Endodermal cell (in vitro differentiated cells): ENCODE measurements at places on chromosomes 4 and X. TPM values are rescaled to one million over a fixed set of nuclear protein-coding genes. Genes with fewer than 3 reads are reported as not detected.

The OCIAD2 gene
- total RNA-seq: 67.3 to 94.8 TPM (median 73.9 TPM) in 3 replicates

The SSX1 gene
- not detected in 2 replicates for total RNA-seq

The PAGE1 gene
- total RNA-seq: not detected in 3 replicates

The FOXP3 gene
- 0.28 to 0.53 TPM (median 0.34 TPM) in 3 replicates for total RNA-seq

The SPANXC gene
- total RNA-seq: not detected in 3 replicates

The KCNIP4 gene
- not detected in 2 replicates for total RNA-seq

- no peaks in the 10 kb centered on the region for H3K36me3 ChIP-seq
- H3K4me1 ChIP-seq: no peaks in the 10 kb centered on the region
- DNase-seq: no peak
Observed at GRCh38 chr4:157803421-157803820, 369.4 kb downstream of the GASK1B start.

DNA sequence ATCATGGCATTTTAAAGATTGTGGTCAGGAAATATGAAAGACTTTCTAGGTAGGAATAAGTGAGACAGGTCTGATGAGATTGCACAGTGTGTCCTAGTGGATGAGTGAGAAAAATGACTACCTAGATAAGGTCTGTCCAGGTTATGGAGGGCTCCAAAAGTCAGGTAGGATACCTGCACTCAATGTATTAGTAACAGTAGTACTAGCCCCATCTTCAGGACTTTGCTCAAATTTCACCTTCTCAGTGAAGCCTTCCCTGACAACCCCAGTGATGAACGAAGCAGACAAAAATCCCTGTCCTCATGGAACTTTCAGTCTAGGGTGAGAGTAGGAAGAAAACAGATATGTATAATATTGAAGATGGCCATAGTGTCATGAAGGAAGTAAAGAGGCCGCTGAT lies 85.7 kb downstream of the ZIC3 start:
- H3K4me1 ChIP-seq: no peaks in the 10 kb centered on the region
- no peak overlapping the region for H3K27ac ChIP-seq
- H3K4me3 ChIP-seq: no peak overlapping the region
- DNase-seq: no peak

GRCh38 chr4:60794372-60794771 lies 405.8 kb upstream of the ADGRL3 start:
- H3K4me3 ChIP-seq: no peak overlapping the region
- DNase-seq: no peak
- no peaks in the 10 kb centered on the region for H3K36me3 ChIP-seq
- H3K27me3 ChIP-seq: no peaks in the 10 kb centered on the region
- no peak overlapping the region for H3K27ac ChIP-seq

GRCh38 chr4:97605932-97606331 lies 537.3 kb downstream of the STPG2 start:
- H3K4me1 ChIP-seq: no peaks in the 10 kb centered on the region
- no peak overlapping the region for H3K27ac ChIP-seq
- DNase-seq: no peak
- no peak overlapping the region for H3K4me3 ChIP-seq
- H3K36me3 ChIP-seq: no peaks in the 10 kb centered on the region

DNA sequence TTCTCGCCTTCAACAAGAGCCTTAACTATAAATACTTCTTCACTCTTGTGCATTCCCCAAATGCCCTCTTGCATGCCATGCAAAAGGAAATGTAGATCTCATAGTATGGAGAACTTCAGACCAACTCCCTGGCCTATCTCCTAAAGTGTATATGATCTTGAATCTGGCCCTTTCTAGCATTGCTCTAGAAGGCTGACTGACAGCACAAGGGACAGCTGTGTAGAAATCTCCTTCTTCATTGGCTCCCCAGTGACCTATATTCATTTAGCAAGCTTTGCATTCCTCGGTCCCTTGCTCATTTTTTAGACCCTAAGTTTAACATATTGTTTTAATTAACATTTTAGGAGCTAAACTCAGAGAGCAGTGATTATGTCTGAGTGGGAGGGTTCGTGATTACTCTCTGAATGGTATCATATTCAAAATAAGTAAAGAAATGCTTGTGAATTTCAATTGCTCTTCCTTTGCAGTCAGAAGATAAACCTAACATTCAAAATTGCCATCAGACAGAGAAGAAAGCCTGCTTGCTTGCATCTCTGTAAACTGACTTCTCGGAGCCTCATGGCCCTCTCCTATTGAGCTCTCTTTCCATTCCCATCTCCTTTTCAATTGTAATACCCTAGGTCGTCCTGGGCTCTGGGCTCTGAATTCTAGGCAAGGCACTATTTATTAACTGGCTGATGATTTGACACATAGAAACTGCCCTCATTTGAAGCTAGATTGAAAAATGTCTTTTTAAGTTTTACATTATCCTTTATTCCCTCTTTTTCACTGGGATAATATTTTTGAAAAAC lies 120.3 kb upstream of the PRKG2 start:
- H3K27me3 ChIP-seq: no peaks in the 10 kb centered on the region
- DNase-seq: no peak
- no peak overlapping the region for H3K27ac ChIP-seq
- no peaks in the 10 kb centered on the region for H3K4me1 ChIP-seq
- H3K36me3 ChIP-seq: no peaks in the 10 kb centered on the region

DNA sequence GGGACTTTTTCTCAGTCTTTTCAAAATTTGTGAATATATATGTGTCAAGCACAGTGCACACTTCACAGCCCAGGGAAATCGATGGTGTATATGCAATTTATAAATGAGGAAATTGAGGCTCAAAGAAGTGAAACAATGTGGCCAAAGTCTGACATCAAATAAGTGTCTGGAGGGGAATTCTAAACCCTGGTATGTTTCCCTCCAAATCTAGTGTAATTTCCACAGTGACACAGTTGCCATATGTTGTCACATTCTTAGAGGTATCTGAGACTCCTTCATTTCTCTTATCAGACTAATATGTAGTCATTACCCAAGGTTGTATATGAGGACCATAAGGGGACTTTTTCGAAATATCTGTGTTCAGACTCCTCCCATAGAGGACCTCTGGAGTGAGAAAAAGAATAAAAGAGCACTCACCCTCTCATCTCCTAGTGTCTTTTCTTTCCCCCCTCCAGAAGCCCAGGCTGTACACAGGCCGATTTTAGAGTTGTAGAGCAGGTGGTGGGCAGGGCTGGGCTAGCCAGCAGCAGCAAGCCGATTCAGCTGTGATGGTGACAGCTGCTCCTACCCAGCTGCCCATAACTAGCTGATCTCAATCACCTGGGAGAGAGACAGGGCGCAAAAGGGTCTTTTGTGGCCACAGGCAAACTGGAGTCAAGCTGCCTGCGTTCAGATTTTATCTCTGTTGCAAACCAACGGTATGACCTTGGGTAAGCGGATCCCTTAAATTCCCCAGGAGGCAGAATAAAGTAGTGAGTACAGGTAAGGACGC lies 55.1 kb downstream of the CLCN5 start:
- no peak overlapping the region for H3K4me3 ChIP-seq
- H3K27me3 ChIP-seq: no peaks in the 10 kb centered on the region
- H3K36me3 ChIP-seq: no peaks in the 10 kb centered on the region
- no peaks in the 10 kb centered on the region for H3K4me1 ChIP-seq
- H3K27ac ChIP-seq: no peak overlapping the region

DNA sequence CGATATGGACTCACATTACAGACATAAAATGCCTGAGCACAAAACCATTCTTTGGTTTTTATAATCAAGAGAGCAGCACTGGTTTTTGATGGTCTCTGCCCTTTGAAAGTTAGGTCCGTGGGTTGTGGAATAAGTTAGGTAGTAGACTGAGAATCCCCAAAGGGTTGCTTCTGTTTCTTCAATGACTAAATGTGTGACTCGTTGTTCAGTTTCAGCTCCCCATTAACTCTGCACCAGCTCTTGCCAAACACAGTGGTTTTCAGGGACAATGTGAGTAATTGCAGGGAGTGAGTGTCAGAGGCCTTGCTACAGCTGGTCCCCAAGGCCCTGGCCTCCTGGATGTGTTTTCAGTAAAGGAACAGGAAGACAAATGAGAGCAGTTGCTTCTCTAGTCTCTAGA lies 24.8 kb downstream of the SMIM20 start:
- no peaks in the 10 kb centered on the region for H3K36me3 ChIP-seq
- no peak overlapping the region for H3K27ac ChIP-seq
- no peaks in the 10 kb centered on the region for H3K27me3 ChIP-seq
- no peaks in the 10 kb centered on the region for H3K4me1 ChIP-seq
- H3K4me3 ChIP-seq: no peak overlapping the region

DNA sequence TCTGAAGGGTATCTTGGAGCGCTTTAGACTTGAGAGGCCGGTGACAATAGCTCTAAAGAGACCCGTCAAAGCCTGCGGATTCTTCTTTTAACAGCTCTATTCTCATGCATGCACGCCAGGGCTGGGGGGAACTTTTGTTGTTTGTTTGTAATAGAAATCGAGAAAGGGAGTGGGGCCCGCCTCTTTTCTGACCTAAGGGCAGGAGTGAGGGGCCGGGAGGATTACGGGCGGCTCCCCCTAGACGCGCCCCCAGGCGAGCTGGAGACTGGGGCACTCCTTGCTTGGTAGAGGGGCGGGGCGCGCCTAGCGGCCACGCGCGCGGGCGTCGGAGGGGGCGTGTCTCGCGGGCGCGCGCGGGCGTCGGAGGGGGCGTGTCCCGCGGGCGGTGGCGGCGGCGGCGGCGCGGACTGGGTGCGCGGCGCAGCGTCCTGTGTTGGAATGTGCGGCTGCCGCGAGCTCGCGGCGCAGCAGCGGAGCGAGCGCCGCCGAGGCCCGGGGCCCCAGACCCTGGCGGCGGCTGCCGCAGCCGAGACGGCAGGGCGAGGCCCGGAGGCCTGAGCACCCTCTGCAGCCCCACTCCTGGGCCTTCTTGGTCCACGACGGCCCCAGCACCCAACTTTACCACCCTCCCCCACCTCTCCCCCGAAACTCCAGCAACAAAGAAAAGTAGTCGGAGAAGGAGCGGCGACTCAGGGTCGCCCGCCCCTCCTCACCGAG lies at the start of gene REST:
Gene REST, plus strand, starts transcription at position 412 of the 717 bp plus-strand sequence. CDS start 2,739 bp downstream, outside the sequence.
- H3K36me3 ChIP-seq: peaks cover 17% of the 10 kb centered on the region
- peak within 1 kb of the TSS; percentile 99 for H3K4me3 ChIP-seq
- peak; percentile 97 for DNase-seq
- no peaks in the 10 kb centered on the region for H3K27me3 ChIP-seq
- peak within 1 kb of the TSS; percentile 92 for H3K27ac ChIP-seq

DNA sequence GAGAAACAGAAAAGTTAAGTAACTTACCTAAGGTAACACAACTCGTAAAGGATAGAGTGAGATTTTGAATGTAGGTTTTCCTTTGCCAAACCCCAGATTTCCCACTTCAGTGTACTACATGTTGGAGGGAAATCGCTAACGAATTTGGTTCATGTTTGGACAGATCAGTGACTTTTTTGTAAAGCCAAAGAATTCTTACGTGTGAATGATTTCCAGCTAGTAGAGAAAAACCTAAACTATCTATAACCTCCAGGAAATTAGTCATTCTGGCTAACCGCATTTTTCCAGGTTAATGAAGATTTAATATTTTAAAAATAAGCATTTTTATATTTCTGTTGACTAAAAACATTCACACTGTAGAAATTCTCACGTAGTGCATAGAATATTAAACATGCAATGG lies 7.2 kb downstream of the TENM3 start:
- H3K27ac ChIP-seq: no peak overlapping the region
- no peaks in the 10 kb centered on the region for H3K27me3 ChIP-seq

GRCh38 chr4:159235779-159236368 lies 133.0 kb downstream of the RAPGEF2 start:
- no peaks in the 10 kb centered on the region for H3K27me3 ChIP-seq
- no peaks in the 10 kb centered on the region for H3K4me1 ChIP-seq
- no peak for DNase-seq
- no peak overlapping the region for H3K4me3 ChIP-seq

DNA sequence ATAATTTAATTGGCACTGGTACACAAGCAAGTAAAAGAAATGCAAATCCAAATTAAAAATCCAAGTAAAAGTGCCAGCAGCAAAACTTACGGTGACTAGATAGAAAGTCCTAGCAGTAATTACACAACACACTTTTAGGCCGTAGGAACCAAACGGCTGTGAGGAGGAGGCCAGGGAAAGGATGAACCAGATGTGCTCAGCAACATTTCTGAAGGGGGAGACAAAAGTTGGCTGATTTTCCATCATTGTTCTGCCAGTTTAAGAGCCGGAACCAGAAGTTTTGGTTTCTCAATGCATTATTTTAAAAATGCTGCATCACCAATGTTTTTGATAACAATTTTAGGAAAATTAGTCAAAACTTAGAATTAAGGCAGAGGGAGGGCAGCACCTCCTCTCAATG lies 68.7 kb upstream of the ENPP6 start:
- no peaks in the 10 kb centered on the region for H3K36me3 ChIP-seq
- no peak overlapping the region for H3K27ac ChIP-seq
- H3K4me1 ChIP-seq: peaks cover 3% of the 10 kb centered on the region
- no peak for DNase-seq
- H3K4me3 ChIP-seq: no peak overlapping the region

- H3K4me1 ChIP-seq: no peaks in the 10 kb centered on the region
- no peak overlapping the region for H3K27ac ChIP-seq
- H3K27me3 ChIP-seq: no peaks in the 10 kb centered on the region
- no peak overlapping the region for H3K4me3 ChIP-seq
- no peaks in the 10 kb centered on the region for H3K36me3 ChIP-seq
Observed at GRCh38 chr4:163606896-163607691, 112.6 kb downstream of the TMA16 start.

GRCh38 chr4:87117732-87118075 lies 102.7 kb downstream of the KLHL8 start:
- no peak for DNase-seq
- no peak overlapping the region for H3K4me3 ChIP-seq
- peaks cover 93% of the 10 kb centered on the region for H3K36me3 ChIP-seq
- H3K27ac ChIP-seq: peak overlapping the region; percentile 13
- H3K4me1 ChIP-seq: no peaks in the 10 kb centered on the region

DNA sequence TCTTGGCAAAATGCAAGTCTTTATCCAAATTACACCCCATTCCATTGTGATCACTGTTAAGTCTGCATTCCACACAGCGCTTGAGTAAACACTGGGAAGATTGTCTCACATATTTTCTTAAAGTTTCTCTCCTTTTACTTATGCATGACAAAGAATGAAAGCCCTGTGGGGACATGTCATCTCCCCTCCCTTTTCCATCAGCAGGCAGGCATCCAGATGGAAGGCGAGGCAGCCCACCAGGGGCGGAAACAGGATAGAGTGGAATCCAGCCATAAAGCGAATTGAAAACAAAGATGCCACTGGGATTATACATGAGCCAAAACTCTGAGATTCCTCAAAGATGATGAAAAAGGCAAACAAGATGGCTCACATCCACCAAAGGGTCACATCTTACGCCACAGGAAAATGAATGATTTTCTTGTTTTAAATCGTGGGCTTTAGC lies 78.2 kb downstream of the AFAP1 start:
- H3K27me3 ChIP-seq: no peaks in the 10 kb centered on the region
- peak overlapping the region; percentile 26 for H3K27ac ChIP-seq
- peak; percentile 78 for DNase-seq
- peaks cover 39% of the 10 kb centered on the region for H3K36me3 ChIP-seq
- peaks cover 5% of the 10 kb centered on the region for H3K4me1 ChIP-seq
- no peak overlapping the region for H3K4me3 ChIP-seq
